CD4-positive, alpha-beta T cell treated with Interleukin-15 for 4 hours (primary cell): ENCODE measurements at places on chromosomes 3 and 15.

- DNase-seq = no peak
Observed at GRCh38 chr3:18424213-18424728, 868 bp downstream of the SATB1 start.

DNA sequence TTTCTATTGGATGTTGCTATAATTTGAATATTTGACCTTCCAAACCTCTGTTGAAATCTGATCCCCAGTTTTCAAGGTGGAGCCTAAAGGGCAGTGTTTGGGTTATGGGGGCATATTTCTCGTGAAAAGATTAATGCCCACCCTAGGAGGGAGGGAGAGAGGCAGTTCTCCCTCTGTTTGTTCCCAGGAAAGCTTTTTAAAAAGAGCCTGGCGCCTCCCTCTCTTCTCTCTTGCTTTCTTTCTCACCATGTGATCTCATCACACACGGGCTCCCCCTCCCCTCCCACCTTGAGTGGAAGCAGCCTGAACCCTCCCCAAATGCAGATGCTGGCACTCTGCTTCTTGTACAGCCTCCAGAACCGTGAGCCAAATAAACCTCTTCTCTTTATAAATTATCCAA lies 12.4 kb upstream of the GABRA5 start:
- no peak for DNase-seq

DNA sequence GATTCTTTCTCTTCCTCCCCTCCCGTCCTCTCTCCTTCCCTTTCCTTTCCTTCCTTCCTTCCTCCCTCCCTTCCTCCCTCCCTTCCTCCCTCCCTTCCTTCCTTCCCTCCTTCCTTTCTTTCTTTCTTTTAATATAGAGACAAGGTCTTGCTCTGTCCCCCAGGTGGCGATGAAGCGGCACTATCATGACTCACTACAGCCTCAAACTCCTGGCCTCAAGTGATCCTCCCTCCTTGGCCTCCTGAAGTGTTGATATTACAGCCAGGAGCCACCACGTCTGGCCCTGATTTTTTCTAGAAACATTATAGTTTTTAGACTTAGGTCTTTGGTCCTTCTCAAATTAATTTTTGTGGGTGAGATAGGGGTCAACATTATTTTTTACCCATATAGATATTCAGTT lies 15.5 kb downstream of the GRM2 start:
- no peak for DNase-seq

- DNase-seq = no peak
Observed at GRCh38 chr3:4979428-4980228, at the start of gene BHLHE40. TSS of gene BHLHE40 (plus strand) at chr3:4979437. CDS start at chr3:4979719, 282 bp downstream.

- no peak for DNase-seq
Observed at GRCh38 chr3:130843441-130843840, 50.4 kb upstream of the ATP2C1 start.

DNA sequence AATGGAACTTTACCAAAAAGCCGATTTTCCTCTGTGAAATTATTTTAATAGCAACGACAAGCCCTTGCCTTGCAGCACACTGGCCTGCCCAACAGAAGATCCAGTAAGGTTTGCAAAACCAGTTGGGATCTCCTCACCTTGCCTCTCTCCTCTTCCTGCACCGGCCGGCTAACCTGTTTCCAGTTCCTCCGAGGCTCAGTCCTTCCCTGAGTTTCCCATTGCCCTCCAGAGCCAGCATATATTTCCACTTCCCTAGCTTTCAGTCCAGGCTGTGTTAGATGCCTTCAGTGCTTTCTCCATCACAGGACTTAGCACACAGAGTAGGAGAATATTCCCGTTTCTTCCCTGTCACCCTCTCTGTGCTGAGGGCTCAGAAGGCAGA lies 60.3 kb downstream of the NOX5 start:
- DNase-seq = no peak

GRCh38 chr3:4645468-4645867 lies 152.3 kb downstream of the ITPR1 start:
- DNase-seq = no peak

- no peak for DNase-seq
Observed at GRCh38 chr3:37214076-37214475, 39.7 kb upstream of the LRRFIP2 start.

DNA sequence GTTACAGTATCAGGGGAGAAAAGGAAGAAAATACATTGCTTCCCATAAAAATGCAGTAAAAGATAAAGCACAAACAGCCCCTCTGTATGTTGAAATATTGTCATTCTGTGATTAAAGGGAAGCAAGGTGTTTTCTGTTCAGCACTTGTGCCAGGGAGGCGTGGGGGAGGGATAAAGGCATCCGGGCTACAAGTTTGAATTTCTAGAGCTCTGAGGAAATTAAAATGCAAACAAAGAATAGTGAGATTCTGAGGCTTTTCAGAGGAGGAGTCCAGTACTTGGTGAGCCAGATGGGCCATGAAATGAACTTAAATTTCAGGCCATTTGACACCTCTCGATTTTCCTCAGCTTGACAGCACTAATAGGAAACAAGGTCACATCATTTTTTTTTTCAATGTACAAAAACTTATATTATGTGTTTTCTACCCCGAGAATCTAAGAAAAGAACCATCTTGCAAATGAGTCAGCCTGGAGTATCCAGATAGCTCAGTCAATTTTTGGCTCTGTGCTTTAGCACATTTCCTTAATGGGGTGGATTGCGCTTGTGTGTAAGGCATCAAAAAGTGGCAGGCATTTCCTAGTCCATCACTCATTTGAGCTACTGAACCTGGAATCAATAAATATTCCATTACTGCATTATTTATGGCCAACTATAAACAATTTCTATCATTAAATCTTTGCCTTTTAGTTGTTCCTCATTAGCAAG lies 640.8 kb upstream of the TBL1XR1 start:
- no peak for DNase-seq

DNA sequence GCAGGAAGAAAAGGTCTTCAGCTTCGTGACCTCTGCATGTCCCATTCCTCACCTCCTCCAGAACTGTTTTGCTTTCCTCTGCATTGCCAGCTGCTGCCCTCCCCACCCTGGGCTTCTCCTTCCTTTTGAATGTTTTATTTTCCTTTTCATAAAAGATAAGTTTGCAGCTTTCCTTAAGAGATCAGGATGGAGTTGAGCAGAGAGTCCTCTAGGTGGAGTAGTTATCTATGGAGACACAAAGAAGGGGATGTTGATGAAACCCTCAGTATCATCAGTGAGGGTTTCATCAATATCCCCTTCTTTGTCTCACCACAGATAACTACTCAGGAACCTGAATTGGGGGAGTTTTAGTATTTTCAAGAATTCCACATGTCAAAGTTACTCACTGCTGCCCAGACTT lies 19.0 kb upstream of the SLC25A36 start:
- no peak for DNase-seq

GRCh38 chr15:78241017-78241416 lies 6.7 kb upstream of the ACSBG1 start:
- DNase-seq = peak; percentile 78

GRCh38 chr3:100650651-100651619 lies 41.5 kb downstream of the ADGRG7 start:
- DNase-seq = peak; percentile 18

- DNase-seq = no peak
Observed at GRCh38 chr3:126616931-126617330, 38.0 kb downstream of the TXNRD3 start.

- no peak for DNase-seq
Observed at GRCh38 chr15:84057714-84058331, 177.8 kb upstream of the GOLGA6L4 start.

- peak; percentile 7 for DNase-seq
Observed at GRCh38 chr15:44788748-44789147, 52.4 kb downstream of the TRIM69 start.

- no peak for DNase-seq
Observed at GRCh38 chr3:104070906-104071305, 1295.8 kb upstream of the ALCAM start.

DNA sequence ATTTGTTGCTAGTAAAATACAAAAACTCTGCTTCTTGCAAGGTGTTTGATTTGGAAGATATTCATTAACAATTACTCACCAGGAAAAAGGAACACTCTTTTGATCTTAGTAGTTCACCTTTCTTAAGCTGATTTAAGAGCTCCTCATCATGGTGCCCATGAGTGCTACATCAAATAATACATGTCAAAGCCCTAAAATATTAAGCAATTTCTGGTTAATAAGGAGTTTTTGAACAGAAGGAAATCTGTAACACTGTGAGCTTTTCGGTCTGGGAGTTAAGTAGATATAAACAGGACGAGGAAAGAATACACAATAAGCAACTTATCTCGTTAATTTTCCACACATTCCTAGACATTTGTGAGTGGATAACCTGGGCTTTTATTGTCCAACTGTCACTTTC lies 83.9 kb upstream of the DCBLD2 start:
- DNase-seq = no peak

DNA sequence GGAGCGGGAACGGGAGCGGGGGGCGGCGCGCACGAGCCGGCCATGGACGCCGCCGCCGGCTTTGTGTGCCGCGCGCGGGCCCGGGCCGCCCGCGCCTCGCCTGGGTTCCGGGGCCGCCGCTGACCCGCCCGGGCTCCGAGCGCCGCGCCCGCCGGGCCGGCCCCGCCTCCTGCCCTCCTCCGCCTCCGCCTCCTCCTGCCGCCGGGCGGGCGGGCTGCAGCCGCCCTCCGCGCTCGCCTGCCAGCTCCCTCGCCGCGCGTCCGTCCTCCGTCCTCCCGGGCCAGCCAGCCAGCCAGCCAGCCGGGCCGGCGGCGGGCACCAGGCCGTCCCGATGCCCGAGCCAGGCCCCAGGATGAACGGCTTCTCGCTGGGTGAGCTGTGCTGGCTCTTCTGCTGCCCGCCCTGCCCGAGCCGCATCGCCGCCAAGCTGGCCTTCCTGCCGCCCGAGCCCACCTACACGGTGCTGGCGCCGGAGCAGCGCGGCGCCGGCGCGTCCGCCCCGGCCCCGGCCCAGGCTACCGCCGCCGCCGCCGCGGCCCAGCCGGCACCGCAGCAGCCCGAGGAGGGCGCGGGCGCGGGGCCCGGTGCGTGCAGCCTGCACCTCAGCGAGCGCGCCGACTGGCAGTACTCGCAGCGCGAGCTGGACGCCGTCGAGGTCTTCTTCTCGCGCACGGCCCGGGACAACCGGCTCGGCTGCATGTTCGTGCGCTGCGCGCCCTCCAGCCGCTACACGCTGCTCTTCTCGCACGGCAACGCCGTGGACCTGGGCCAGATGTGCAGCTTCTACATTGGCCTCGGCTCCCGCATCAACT lies at the start of gene ABHD17C:
Gene ABHD17C (plus strand): TSS at position 212 of the 812 bp plus-strand sequence. CDS start 120 bp downstream, at position 332.
- peak; percentile 33 for DNase-seq

GRCh38 chr3:113143353-113143752 lies 68.0 kb upstream of the BOC start:
- DNase-seq = no peak

- no peak for DNase-seq
Observed at GRCh38 chr3:21755896-21756295, 4.9 kb upstream of the ZNF385D start.

DNA sequence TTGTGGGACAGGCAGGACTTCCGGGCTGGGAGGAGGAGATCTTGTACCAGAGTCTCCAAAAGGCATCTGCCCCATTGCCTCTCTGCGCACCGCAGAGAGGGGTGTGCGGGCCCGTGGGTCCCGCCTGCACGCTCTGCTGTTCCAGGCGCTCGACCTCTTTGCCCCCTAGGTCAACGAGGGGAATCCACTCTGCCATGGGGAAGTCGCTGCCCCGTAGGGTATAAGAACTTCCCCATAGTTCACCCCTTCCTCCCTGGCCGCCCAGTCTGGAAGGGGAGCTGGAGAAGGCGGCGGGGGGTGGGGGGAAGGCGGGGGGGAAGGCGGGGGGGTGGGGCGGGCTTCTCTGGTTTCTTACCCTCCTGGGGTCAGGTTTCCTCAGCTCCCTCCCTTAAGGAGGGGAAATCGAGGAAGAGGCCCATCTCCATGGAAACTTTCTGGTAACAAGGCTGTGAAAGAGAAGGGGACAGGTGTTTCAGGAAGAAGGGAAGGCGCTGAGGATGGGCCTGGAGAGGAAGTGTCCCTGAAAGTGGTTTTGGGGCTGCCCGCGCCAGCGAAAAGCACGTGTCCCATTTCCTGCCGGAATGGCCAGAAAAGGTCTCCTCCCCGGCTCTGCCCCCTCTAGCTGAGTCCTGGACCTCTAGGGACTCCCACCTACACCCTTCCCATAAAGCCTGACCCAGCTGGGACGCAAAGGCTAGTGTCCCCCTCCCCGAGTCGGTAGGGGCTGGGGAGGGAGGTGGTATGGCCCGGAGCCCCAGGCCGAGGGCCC lies 27.5 kb downstream of the NR1I2 start:
- DNase-seq = no peak

DNA sequence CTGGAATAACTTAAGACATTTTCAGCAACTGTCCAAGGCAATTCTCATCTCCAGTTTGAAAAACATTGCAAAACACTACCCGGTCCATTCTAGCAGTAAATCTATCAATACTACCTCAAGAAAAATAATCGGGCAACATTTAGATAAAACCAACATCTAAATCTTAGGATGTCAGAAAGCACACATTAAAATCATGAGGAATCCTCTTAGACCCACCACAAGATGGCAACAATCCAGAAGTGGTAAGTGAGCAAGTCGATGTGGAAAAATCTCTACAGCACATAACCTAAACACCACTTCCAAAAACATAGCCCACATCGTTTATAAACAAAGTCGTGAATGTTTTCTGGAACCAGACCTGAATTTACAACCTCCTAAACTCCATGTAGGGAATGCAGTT lies 5.7 kb downstream of the PLCH1 start:
- DNase-seq = no peak

- no peak for DNase-seq
Observed at GRCh38 chr15:78341057-78341987, 1.2 kb downstream of the CRABP1 start.

DNA sequence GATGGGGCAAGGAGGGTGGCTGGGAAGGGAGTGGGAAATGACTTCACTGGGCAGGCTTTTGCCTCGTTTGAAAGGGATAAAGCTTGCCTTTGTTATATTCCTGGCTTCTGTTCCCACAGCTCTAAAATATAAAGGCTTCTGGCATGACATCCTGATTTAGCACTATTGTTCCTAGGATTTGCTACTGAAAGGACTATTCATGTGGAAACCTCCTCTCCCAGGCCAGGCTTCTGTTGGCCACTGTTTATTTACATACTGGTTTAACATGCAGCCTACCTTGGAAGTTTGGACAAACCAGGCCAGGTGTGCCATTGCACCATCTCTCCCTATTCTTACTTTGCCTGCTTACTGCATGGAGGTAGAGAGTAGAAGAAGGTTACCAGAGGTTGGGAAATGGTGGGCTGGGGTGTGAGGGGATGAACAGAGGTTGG lies 2.4 kb upstream of the LMCD1 start:
- no peak for DNase-seq

DNA sequence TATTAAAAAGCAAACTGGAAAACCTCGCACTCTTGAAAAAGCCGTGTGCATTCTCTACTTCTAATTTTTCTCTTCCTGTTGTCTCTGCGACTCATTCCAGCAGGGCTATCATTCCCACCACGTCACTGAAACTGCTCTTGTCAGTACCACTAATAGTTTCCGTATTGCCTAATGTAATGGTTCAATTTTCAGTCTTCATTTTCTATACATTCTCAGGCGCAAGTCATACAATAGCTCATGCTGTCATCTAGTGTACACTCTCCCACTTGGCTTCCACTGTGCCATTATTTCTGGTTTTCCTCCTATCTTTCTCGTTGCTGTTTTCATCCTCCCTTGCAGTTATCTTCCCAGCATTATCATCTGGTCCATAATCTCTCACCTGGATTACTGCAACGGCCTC lies 160.2 kb downstream of the SPATA16 start:
- no peak for DNase-seq
